ENCODE measurements at places on chromosomes 1 and 21. TPM values are rescaled to one million over a fixed set of nuclear protein-coding genes. Genes with fewer than 3 reads are reported as not detected.

DNA sequence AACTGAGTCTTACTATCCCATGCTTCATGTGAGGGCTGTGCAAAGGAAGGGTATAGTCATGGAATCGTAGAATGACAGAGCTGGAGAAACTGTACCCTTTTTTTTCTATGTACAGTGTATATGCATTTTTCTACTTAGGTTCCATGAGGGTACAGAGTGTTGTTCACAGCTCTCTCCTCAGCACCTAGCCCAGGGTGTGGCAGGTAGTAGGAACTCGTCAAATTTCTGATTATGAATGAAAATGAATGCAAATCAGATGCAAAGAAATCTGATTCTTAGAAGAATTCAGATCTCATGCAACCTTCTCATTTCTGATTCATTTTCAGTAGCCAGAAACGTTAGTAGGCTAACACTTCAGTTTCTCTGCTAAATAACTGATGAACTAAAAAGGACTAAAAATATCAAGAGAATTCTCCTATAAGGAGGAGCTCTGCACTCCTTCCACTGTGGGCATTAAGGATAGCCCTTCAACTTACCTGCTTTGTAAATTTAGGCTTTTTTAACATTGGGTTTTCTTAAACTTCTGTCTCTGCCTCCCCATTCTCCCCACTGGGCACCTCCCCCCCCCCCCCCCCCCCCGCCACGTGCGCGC lies 18.0 kb upstream of the HHAT start:
- peak overlapping the region; percentile 80 for H3K27ac ChIP-seq
- no peaks in the 10 kb centered on the region for H3K36me3 ChIP-seq
- no peak for DNase-seq
- peak overlapping the region; percentile 36 for H3K4me3 ChIP-seq
- H3K27me3 ChIP-seq, result no peaks in the 10 kb centered on the region
- H3K4me1 ChIP-seq, result peaks cover 8% of the 10 kb centered on the region

- DNase-seq, result no peak
- H3K4me3 ChIP-seq, result no peak overlapping the region
- no peak overlapping the region for H3K27ac ChIP-seq
- no peaks in the 10 kb centered on the region for H3K4me1 ChIP-seq
- no peaks in the 10 kb centered on the region for H3K36me3 ChIP-seq
- H3K27me3 ChIP-seq, result no peaks in the 10 kb centered on the region
Observed at GRCh38 chr1:62716397-62716796, 28.2 kb upstream of the DOCK7 start.

GRCh38 chr21:42411197-42411869 lies 7.6 kb downstream of the UBASH3A start:
- H3K27me3 ChIP-seq, result peaks cover 3% of the 10 kb centered on the region
- H3K4me3 ChIP-seq, result no peak overlapping the region
- H3K4me1 ChIP-seq, result no peaks in the 10 kb centered on the region
- no peak overlapping the region for H3K27ac ChIP-seq

- H3K27me3 ChIP-seq, result no peaks in the 10 kb centered on the region
- H3K27ac ChIP-seq, result no peak overlapping the region
- H3K4me3 ChIP-seq, result no peak overlapping the region
Observed at GRCh38 chr1:166511761-166512160, 327.5 kb upstream of the POGK start.

GRCh38 chr1:46721686-46722205 lies 2.8 kb upstream of the EFCAB14 start:
- peaks cover 21% of the 10 kb centered on the region for H3K4me1 ChIP-seq
- H3K4me3 ChIP-seq, result no peak overlapping the region
- H3K36me3 ChIP-seq, result no peaks in the 10 kb centered on the region

DNA sequence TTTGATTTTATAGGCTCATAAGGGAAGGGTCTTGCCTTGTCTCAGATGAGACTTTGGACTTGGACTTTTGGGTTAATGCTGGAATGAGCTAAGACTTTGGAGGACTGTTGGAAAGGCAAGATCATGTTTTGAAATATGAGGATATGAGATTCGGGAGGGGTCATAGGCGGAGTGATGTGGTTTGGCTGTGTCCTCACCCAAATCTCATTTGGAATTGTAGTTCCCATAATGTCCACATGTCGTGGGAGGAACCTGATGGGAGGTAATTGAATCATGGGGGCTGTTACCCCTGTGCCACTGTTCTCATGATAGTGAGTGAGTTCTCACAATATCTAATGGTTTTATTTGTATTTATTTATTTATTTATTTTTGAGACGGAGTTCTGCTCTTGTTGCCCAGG lies 6.9 kb upstream of the CSDE1 start:
- no peak overlapping the region for H3K4me3 ChIP-seq
- H3K36me3 ChIP-seq, result peaks cover 3% of the 10 kb centered on the region
- no peaks in the 10 kb centered on the region for H3K4me1 ChIP-seq
- DNase-seq, result no peak

GRCh38 chr1:232590744-232591082 lies 39.2 kb downstream of the SIPA1L2 start:
- no peaks in the 10 kb centered on the region for H3K36me3 ChIP-seq
- peaks cover 37% of the 10 kb centered on the region for H3K4me1 ChIP-seq
- DNase-seq, result no peak
- peak overlapping the region; percentile 72 for H3K27ac ChIP-seq

DNA sequence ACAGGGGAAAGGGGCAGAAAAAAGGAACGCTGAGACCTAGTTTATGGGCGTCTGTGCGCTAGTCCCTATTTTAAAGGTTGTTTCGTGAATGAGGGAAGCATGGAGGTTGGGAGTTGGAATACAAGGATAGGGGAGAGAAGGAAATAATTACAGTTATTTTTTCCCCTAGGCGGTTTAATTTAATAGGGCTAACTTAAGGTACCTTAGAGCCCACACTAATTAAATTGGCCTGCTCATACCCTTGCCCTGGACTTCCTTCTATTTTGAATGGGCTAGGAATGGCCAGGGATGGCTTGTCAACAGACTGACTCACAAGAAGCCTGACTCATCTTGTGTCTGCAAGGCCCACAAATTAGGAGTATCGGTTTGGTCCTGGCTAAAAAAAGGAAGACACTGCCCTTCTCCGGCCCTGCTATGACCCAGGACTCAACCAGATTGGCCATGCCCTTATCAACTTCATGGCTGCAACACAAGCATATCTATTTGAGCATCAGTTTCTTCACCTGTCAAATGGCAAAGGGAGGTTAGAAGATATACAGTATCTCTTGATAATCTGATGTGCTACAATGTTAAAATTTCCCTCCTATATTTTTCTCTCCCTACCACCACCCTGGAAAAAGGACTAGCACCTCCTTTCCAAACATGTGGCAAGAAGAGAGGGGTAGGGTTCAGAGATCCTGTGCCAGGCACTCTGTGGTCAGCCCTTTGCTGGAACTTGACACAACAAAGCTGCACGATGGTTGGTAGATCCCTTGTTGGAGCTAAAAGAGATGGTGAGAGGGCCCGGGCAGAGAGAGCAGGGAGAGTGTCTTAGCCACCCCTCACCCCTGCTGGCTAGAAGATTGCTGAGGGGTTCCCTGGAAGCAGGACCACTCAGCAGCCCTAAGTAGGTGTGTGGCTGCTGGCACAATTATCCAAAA lies 2.2 kb upstream of the SSBP3 start:
- peak overlapping the region; percentile 64 for H3K4me3 ChIP-seq
- no peaks in the 10 kb centered on the region for H3K27me3 ChIP-seq
- no peak for DNase-seq
- no peaks in the 10 kb centered on the region for H3K36me3 ChIP-seq
- H3K27ac ChIP-seq, result peak overlapping the region; percentile 83

GRCh38 chr1:184188037-184188436 lies 136.5 kb downstream of the TSEN15 start:
- no peak overlapping the region for H3K4me3 ChIP-seq
- DNase-seq, result no peak
- H3K27ac ChIP-seq, result no peak overlapping the region
- no peaks in the 10 kb centered on the region for H3K27me3 ChIP-seq
- H3K4me1 ChIP-seq, result no peaks in the 10 kb centered on the region

- H3K27me3 ChIP-seq, result no peaks in the 10 kb centered on the region
- H3K36me3 ChIP-seq, result no peaks in the 10 kb centered on the region
- H3K27ac ChIP-seq, result no peak overlapping the region
- H3K4me1 ChIP-seq, result no peaks in the 10 kb centered on the region
Observed at GRCh38 chr1:64092851-64093371, 110.5 kb upstream of the UBE2U start.

DNA sequence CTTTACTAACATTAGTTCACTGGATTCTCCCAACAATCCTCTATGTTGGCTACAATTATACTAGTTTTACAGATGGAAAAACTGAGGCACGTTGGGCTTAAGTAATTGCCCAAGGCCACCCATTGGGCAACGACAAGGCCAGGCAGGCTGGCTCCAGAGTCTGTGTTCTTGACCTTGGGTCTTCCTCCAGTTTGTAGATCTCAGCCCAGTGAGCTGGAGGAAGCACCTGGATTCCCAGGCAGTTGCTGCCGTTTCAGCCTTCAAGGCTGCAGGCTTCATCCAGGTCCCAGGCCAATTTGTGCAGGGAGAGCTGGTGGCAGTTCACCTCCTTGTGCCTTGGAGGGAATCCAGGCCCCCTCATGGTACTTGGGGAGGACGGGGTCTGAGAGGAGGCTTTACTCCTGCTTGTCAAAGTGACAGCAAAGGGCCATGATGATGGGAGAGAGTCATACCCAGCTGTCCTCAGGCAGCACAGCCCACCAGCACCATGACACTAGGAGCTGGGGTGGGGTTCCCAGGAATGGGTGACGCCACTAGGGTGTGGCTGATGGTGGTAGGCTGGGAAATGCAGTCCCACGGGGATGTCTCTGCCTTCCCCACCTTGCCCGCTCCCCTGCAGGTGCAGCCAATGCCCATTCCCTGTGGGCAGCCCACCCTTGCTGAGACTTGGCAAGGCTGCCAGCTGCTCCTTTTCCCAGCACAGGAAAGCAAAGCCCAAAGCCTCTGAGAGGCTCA lies 27.1 kb downstream of the PKP1 start:
- H3K4me3 ChIP-seq, result no peak overlapping the region
- no peaks in the 10 kb centered on the region for H3K36me3 ChIP-seq
- H3K4me1 ChIP-seq, result peaks cover 38% of the 10 kb centered on the region
- no peak overlapping the region for H3K27ac ChIP-seq

DNA sequence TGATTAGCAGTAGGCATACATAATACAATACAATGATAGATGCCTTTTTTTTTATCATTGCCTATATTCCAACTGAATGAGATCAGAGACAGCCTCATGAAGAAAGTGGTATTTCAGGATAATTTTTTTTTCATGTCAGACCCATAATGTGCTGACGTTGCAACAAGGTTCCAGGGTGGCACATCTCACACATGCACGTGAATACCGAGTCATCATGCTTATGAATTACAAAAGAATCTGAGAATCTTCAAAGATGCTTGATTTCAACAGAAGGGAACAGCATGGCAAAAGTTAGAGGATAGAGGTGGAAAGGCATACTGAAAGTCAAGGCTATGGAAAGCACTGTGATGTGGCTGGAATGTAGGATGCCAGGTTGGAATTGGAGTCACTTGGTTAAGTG lies 5.0 kb upstream of the RNF11 start:
- H3K4me1 ChIP-seq, result peaks cover 11% of the 10 kb centered on the region
- H3K36me3 ChIP-seq, result no peaks in the 10 kb centered on the region
- H3K27ac ChIP-seq, result no peak overlapping the region
- no peak for DNase-seq

DNA sequence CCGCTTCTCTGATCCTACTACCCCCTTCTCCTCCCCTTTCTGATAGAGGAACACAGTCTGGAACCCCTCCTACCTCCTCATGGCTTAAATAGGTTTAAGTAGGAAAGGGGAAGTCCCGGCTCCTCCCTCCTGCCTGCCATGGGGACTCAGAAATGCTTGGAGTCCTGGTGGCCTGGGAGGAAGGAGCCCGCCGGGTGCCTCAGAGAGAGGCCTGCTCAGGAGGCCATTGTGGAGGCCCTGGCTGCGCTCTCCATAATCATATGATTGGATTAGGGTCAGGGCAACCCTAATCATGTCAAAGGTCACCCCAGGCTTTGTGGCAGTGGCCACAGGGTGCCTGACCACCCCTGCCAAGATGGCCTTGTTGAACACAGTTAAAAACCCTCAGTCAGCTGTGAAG lies 29.0 kb downstream of the WNT3A start:
- DNase-seq, result peak; percentile 46
- H3K27me3 ChIP-seq, result peaks cover 41% of the 10 kb centered on the region
- no peaks in the 10 kb centered on the region for H3K36me3 ChIP-seq
- no peak overlapping the region for H3K27ac ChIP-seq

DNA sequence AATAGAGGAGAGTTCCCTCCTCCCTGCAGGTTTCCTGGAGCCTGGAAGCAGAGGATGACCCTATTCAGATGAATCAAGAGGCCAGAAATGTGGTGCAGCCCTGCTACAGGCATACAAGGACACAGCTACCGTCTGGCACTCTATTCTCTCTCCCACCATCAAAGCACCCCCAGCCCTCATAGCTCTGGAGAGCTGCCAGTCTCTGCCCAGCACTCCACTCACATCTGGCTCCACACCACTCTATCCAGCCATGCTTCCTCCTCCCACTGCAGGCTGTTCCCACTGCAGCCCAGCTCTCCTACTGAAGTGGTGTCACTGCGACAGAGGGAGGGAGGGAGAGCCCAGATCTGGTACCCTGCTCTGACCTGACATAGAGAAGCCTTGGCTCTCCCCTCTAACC lies 18.4 kb downstream of the SYT2 start:
- H3K4me1 ChIP-seq, result no peaks in the 10 kb centered on the region
- no peak overlapping the region for H3K27ac ChIP-seq
- H3K27me3 ChIP-seq, result peaks cover 31% of the 10 kb centered on the region
- no peak overlapping the region for H3K4me3 ChIP-seq
- no peaks in the 10 kb centered on the region for H3K36me3 ChIP-seq

DNA sequence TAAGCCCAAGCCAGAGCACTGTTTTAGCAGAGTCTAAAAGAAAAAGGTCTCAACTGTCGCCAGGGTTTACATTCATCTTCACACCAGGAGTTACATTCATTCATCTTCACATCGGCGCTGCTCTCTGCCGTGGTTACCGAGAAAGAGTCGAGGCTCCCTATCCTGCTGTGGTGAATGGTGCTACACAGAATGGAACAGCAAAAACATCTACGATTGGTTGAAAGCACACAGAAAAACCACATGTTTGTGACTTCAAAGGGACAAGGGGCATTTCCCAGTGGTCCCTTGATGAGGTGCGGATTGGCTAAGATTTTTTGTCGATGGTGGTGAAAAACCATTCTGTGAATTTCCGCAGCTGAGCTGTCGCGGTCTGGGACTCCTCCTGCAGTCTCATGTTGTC lies 231.1 kb downstream of the SIPA1L2 start:
- no peaks in the 10 kb centered on the region for H3K4me1 ChIP-seq
- no peak overlapping the region for H3K27ac ChIP-seq
- peaks cover 46% of the 10 kb centered on the region for H3K36me3 ChIP-seq

The TRPM2 gene
- 10.0 TPM for total RNA-seq

The FNDC7 gene
- not detected for total RNA-seq

The LIPI gene
- total RNA-seq, result not detected

All from upper lobe of right lung (tissue), 1 donor.